NCI-H748 treated with DMSO at 0.1 percent for 48 hours (cell line): ENCODE measurements at places on chromosomes 7 and 10.

DNA sequence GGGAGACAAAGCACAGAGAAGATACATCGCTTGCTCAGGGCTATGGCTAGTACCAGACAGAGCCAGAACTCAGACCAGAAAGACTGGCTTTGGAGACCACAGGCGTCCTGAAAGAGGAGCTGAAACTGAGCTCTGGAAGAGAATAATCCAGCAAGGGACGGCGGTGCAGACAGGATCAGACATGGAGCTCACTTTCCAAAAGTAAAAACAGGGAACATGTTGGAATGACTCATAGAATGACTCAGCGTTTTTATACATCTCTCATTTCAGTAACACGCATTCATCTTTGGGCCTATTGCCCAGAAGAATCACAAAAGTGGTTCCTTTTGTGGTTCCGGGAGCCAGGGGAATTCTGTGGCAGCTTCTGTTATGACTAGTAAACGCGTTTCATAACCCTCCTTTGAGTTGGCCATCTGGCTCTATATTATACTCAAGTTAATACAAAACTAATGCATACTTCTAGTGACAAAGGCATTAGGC lies 37.2 kb downstream of the PLEKHS1 start:
- no peak for DNase-seq

GRCh38 chr7:22671177-22671879 lies 55.7 kb upstream of the IL6 start:
- no peak for DNase-seq

DNA sequence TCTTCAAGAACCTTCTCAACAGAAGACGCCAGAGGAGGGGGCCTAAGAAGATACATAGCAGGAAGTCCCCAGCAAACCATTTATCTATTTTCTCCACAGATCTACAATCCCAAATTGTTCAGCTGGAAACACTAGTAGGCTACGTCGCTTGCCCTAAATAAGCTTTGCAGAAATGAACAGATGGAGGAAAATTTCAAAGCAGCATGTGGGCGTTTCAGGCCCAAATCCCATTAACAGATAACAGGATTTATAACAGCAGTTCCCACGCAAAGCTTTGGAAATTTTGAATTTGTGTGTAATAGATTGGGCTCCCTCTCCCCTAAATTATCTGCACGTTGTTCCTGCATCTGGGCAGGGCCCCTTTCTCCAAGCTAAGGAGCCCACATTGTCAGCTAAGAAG lies 60.6 kb upstream of the FRMD4A start:
- DNase-seq: no peak

GRCh38 chr10:10043083-10043482 lies 974.6 kb upstream of the CELF2 start:
- no peak for DNase-seq

DNA sequence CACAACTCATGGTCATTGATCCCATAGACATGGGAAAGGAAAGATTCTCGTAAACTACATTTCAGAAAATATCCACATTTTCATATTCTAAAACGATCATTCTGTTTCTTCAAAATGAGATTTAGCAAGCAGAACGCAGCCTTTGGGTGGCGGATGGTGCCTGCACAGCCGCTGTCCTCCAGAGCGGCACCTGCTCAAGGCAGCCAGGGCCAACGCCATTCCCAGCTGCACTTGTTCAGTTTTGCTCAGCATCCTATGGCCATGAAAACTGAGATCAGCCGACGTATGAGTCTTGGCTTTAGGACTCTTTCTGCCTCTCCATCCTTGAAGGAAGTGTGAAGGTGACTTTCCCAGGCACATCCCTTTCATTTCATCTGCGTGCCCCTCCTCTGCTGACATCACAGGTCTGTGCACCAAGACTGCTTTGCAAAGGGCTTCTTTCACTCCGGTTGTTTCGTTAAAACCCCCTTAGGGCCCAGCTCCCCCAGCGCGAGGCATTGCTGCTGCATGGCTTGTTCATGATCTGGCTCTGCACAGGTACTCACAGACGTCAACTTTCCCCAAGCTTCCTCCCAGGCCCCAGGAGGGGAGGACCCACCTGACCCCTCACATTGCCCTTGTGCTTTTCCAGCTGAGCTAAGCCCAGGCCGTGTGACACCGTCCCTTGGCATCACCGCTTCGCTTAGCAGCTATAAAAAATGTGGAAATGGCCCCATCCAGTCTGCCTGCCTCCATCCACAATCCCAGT lies 37.2 kb downstream of the TCERG1L start:
- no peak for DNase-seq

GRCh38 chr10:90969947-90970673 lies 49.2 kb upstream of the ANKRD1 start:
- DNase-seq: no peak

- DNase-seq: no peak
These were observed 27.3 kb upstream of the SKAP2 start for GRCh38 chr7:26891400-26892350.

DNA sequence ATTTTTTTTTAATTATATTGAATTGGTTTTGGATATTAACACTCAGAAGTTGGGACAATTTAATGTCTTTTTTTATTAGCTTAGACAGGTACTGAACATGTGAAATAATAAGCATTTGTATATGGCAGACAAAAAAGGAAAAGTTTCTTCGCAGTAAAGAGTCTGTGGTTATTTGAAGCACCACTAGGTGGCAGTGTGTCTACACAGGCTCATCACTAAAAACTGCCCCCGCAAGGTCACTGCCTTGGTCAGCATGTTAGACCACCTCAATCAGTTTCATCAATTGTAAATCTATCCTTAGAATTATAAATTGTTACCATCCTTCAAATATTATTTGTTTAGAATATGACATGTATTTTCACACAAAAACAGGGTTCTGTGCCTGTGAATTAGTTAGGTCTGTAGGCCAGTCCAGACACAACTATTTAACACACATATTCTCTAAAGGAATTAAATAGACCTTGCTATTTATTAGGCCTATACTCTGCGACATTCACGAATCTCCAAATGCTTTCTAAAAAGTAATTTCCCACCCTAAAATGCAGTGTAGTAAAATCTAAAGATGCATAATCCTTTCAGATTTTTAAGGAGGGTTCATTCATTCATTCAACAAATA lies 17.0 kb downstream of the PNLIPRP3 start:
- DNase-seq: no peak
